ENCODE measurements at places on chromosomes 2 and 18.

- DNase-seq = no peak
Measured at GRCh38 chr2:66252109-66252508, 182.8 kb upstream of the MEIS1 start.

DNA sequence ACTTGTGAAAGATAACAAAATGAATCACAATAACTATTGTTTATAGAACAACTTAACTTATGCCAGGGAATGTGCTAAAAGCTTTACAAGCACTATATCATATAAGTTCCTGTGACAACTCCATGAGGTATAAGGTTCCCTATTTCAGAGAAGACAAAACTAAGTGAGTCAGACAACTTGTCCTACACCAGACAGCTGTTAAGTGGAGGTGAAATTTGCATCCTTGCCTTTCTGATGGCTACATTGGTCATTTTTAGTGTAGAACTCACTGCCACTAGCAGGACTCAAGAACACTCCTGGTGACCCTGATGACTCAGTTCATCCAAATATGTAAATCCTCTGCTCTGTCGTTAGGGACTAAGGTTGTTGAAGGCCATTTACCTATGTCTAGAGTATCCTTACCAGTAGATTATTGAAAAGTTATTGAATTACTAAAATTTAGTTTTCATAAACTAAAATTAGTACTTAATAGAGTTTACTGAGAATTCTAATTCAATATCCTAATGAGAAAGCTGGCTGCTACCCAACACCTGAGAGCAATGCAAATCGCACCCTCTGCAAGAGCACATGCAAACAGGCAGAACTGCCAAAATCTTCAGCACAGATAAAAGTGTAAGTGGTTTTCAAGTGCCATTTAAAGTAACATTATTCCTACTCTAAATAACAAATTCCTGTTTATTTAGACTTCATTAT lies 636.2 kb downstream of the NRXN1 start:
- DNase-seq = no peak

DNA sequence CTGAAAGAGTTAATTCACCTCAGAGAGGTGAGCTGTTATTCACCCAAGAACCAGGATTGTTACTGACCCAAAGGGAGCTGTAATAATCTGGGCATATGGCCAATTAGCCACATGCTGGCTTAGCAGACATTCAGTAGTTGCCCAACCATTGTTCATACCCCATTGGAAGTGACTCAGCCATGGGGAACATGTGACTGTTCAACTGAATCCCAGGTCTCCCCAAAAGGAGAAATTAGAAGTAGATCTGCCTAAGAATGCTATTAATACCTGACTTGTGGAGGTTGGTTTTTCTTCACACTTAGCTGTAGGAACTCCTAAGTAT lies 272.6 kb upstream of the UBE2E3 start:
- DNase-seq = no peak

DNA sequence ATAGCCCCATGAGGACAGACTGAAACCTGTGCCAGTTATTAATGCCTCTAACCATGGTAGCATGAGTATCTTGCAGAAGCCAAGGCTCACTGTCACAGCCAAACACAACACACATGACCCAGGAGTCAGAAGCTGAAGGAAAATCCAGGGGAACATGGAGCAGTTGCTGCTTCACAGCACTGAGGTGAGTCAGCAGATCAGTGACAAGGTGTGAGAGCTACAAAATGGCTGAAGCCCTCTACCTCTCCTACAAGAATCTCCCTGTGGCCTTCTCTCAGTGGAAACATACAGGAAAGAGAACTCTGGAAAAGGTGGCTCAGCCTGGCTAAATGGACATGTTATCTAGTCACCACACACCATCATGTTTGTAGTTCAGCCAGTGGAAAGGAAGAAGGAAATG lies 93.5 kb downstream of the NAB1 start:
- DNase-seq = no peak

GRCh38 chr18:48725562-48725961 lies 186.7 kb downstream of the CTIF start:
- DNase-seq = no peak
